ENCODE measurements at places on chromosomes 12 and 14.

GRCh38 chr14:93114068-93114710, 1.5 kb downstream of the ITPK1 start:
- no peak for DNase-seq

- DNase-seq, result no peak
These were observed 106.0 kb upstream of the TMTC1 start for GRCh38 chr12:29889737-29890136.

DNA sequence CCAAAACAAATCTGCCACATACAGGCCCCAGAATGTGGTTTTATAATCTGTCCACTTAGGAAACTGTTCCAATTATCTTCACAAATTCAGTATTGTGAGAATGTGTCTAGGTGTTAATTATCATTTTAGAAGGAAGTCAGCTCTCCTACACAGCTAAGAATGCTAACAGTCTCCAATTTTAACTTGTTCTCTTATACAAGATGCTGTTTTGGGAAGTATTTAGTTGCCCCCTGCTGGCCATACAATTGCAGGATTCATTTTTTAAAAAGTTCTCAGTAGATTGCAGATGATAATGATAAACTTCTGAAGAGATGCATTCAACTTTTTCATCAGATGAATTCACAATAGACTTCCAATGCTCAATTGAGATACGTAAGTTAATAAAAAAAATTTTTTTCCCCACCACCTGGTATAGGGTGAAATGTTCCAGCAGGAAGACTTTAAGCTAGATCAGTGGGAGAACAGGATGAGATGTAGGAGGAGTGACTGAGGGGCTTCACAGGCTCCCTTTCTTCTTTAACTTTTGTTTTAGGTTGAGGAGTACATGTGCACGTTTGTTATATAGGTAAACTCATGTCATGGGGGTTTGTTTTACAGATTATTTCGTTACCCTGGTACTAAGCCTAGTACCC, 27.3 kb upstream of the OSBPL8 start:
- DNase-seq, result peak; percentile 63

GRCh38 chr12:27279826-27280225, 35.7 kb downstream of the STK38L start:
- no peak for DNase-seq
